ENCODE measurements at places on chromosomes 5 and 9. TPM values are rescaled to one million over a fixed set of nuclear protein-coding genes. Genes with fewer than 3 reads are reported as not detected.

DNA sequence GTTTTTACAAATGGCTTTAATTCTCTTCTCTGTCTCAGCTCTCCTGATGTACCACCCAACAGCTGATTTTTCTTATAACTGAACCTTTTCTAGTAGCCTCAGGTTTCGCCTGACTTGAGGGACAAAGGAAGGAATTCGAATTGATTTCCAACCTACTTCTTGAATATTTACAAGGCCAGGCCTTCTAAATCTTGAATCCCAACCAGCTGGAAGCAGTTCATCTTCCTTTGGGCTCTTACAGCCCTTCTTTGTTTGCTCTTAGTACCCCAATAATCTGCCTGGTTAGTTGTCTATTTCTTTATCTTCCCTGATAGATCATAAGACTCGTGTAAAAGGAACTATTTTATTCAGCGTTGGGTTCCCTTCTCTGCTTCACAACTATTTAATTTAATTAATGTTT is 95.9 kb downstream of the NLN start:
- DNase-seq: no peak

GRCh38 chr5:173729079-173729765 is 112.8 kb upstream of the BOD1 start:
- no peak for DNase-seq

GRCh38 chr9:135891027-135891631 is 16.2 kb downstream of the CAMSAP1 start:
- DNase-seq: no peak

DNA sequence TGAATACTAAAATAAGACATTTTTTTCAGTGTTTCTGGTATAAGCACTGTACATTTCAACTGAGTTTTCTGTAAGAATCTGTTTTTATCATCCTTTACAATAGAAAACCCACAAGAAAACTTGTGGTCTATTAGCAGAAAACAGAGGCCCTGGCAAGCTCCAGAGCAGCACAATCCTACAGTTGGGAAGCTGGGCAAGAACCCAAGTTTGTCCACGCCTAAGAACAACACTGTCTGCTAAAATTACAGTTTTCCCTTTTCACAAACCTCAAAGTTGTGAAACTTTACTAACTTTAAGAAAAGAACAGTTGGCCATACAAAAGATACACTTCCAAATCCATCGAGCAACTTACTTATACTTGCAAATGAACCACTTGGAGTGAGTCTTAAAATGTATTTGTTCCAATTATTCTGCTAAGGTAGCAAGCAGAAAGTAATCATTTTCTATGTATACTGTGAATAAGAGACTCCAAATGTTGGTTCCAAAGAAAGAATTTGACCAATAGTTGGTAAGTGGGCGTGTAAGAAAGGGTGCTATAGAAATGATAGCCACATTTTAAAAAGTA is 982.0 kb upstream of the ARRDC3 start:
- DNase-seq: no peak

- peak; percentile 57 for DNase-seq
These were observed 56.8 kb downstream of the NIPAL4 start for GRCh38 chr5:157516626-157517325.

- DNase-seq: peak; percentile 10
These were observed 667 bp downstream of the FBXO10 start for GRCh38 chr9:37575511-37575914.

- no peak for DNase-seq
These were observed 273.5 kb upstream of the PCSK5 start for GRCh38 chr9:75616841-75617566.

DNA sequence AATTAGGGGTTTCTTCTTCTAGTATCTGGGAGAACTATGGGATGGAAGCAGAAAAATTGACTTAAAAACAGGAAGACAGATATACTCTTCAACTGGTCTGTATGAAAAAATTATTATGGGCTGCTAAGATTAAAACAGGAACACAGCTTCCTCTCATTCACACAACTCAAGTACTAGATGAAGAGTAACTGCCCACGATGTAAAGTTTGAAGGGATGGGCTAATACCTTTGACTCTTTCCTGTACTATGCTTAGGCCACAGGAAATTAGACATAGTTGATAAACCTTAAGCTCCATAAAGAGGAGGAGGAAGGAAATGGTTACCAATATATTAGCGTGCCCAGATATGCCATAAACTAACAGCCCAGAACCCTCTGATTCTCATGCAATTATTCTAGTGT is 88.6 kb downstream of the ANKRD31 start:
- no peak for DNase-seq

DNA sequence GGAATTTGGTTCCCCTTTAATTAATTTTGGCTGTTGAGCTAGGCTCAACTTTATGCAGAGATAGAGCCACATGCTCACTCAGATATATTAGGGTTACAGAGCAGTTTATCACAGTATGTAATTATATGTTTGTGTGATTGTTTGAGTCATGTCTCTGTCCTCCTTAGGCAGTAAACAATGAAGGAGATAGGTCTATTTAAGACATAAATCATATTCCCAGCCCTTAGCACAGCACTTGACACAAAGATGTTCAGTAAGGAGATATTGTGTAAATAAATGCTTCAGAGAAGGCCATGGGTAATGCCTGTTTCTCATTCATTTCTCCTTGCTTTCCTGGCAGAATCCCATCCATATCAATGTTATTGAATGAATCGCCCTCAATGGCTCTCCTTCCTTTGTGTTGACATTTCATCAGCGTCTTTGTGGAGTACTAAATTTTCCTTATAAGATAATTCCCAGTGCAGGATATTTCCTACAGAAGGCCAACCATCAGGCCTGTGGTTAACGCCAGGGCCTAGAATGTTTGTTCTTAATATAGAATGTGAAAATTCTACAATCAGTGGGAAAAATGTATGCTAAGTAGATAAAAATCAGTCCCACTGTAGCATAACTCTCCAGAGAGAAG is 408.0 kb downstream of the EBF1 start:
- no peak for DNase-seq

GRCh38 chr9:113463418-113464285 is at the start of gene RGS3:
Gene RGS3, plus strand, starts transcription at chr9:113463727. Its CDS starts 76 bp downstream, at chr9:113463803.
- peak; percentile 44 for DNase-seq

DNA sequence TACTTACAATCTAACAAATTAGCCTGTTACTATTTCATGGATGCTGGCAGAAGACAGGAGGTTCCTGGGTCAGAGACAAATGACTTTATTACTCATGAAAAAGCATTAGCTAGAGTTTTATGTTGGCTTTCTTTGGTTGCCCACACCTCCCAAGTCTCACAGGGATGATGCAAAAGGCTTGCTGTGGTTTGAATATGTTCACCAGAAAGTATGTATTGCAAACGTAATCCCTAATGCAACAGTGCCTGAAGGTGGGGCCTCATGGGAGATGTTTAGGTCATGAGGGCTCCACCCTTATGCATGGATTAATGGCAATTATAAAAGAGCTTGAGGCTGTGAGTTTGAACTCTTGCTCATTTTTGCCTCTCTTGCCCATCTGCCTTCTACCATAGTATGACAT is 28.5 kb downstream of the DPYSL3 start:
- no peak for DNase-seq

DNA sequence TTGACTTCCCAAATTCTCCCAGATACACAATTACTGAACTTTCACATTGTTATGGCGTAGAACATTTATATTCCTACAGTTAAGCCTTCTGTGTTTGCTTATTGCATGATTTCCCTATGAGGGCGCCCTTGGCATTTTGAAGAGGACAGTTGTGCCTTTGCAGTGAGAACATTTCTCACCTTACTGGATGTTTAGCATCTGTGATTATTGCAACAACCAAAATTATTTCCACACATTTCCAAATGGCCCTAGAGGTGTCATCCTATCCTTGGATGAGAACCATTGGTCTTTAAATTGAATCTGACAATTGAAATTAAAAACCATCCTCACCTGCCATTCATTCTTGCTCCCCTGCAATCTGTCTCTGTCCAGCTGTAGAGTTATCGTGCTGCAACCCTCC is 104.0 kb downstream of the MAMDC2 start:
- DNase-seq: no peak

DNA sequence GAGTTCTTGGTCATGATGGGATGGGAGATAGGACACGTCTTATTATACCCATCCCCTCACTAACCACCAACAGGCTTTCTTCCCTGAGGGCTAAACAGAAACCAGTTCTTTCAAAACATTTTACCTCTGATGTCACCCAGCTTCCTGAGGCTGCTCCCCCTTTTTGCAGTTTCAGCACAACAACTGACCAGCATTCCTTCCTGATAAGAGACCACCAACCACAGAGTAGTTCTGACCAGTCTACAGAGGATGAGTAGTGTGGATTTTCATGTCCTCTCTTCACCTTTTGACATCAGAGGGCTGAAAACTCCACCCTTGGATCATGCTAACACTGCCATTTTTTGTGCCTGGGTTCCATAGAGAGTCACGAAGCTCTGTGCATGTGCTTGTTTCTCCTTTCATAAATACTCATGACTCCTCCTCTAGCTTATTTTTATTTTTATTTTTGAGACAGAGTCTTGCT is 82.6 kb downstream of the OSTF1 start:
- DNase-seq: peak; percentile 11

DNA sequence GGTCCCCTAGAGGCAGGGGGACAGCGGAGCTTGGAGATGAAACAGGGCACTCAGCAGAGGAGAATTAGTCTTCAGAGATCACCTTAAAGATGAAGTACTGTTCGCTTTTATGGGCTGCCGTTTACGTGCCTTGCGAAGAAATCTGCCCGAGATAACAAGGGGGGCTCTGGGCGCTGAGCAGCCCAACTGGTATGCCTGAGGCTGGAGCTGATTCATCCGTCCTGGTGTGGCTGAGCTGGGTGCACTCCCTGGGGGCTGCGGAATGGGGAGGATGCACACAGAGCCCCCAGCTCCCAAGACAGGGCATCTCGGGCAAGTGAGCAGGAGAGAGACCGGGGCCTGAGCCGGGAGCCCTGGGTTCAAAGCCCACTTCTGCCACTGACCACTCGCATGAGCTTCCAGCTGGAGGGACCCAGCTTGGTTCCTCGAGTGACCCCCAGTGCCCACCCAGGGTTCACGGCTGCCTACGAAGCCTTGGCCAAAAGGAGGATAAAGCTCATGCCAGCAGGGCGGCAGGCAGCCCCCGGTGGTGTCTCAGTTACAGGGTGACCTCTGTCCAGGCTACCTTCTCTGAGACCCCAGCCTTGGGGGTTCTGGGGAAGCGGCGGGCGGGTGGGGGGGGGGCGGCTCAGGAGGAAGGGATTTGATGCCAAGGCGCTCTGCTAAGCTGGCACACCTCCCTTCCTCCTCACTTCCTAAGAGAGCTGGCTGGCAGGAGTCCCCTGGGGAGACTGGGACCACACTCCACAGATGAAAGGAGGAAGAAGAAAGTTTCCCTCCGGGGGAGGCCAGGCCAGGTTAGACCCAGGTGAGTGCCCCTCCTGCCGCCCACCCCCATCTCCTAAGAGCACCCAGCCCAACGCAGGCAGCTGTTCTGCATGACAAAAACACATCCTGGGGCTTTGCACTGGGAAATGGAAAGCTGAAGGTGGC is 5.7 kb downstream of the FIBCD1 start:
- peak; percentile 86 for DNase-seq

- DNase-seq: no peak
These were observed 35.5 kb upstream of the LRRC14B start for GRCh38 chr5:155651-156410.

The SLC6A3 gene
- 0.96 TPM for total RNA-seq

The FAM153A gene
- 0.96 TPM for total RNA-seq

The GPR107 gene
- 53.7 TPM for total RNA-seq

The HAPLN1 gene
- 7.5 TPM for total RNA-seq

The PGM5 gene
- 194 TPM for total RNA-seq

The WHRN gene
- total RNA-seq: 3.1 TPM

The LAMC3 gene
- total RNA-seq: 17.8 TPM

The FER gene
- 27.2 TPM for total RNA-seq

The FPGS gene
- total RNA-seq: 52.2 TPM

The GTF3C4 gene
- total RNA-seq: 10.6 TPM

The SPOCK1 gene
- total RNA-seq: 28.4 TPM

The PFN3 gene
- not detected for total RNA-seq

Data from umbilical cord (tissue), 2 donors.